ENCODE measurements at places on chromosomes 1 and 21.

- DNase-seq, result no peak
Measured at GRCh38 chr1:207203541-207203940, 99.5 kb downstream of the C4BPA start.

DNA sequence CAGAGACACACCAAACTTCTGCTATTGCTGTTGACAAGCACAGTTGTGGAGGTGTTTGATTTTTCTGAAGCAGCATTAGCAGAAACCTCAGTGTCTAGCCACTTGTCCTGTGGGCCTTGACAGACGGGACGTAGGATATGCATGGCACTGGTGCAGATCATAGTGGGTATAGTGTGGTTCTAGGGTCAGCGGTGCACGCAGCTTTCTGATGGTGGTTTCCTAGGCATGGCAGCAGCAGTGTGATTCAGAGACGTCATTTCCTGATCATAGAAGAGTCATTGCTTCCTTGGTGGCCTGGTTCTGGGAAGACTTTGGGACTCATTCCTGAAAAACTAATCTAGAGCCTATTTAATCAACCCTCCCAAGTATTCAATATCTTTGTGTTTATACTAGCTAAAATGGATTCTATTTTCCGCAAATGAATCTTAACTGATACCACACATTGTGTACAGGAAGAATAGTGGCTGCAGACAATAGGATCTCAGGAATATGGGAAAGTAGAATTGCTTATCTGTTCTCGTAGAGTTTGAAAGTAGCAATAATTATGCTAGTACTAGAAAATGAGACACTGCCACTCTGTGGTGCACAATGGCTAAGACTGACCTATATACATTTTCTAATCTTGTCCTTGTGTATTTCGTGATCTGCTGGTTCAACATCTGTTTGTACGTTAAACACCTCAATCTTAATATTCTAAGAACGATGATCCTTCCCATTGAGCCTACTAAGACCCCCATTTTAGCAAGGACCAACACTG, 2.8 kb upstream of the USP1 start:
- no peak for DNase-seq

- no peak for DNase-seq
Measured at GRCh38 chr1:198680174-198680875, 41.5 kb downstream of the PTPRC start.

- no peak for DNase-seq
Measured at GRCh38 chr1:212582808-212583615, 25.5 kb upstream of the ATF3 start.

GRCh38 chr21:26041431-26042180, 129.0 kb downstream of the APP start:
- DNase-seq, result no peak

DNA sequence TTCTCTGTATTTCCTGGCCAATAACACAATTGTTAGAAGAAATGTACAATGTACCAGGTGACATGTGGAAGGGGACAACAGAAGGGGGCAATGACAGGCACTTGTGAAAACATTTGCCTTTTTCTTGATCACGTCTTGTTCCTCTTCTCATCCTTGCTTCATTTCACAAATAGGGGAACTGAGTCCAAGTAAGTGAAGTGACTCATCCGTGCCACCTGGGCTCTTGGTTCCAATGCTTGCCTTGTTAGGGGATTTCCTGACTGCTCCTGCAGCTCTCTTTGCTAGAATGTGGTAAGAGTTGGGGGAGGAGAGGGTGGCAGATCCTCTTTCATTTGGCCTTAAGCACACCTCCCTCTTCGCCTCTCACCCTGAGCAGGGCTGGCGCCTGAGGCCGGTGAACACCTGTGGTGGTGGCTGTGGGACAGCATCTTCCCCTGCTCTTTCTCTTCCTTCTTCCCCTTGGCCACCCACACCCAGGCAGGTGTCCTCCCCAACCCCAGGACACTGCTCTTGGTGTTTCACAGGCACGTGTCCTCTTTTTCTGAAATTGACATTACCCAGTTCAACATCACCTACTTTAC, 2.2 kb upstream of the RHEX start:
- peak; percentile 19 for DNase-seq

GRCh38 chr21:35211782-35212181, 162.7 kb upstream of the RUNX1 start:
- no peak for DNase-seq

GRCh38 chr1:233278631-233279030, 16.9 kb downstream of the PCNX2 start:
- no peak for DNase-seq

DNA sequence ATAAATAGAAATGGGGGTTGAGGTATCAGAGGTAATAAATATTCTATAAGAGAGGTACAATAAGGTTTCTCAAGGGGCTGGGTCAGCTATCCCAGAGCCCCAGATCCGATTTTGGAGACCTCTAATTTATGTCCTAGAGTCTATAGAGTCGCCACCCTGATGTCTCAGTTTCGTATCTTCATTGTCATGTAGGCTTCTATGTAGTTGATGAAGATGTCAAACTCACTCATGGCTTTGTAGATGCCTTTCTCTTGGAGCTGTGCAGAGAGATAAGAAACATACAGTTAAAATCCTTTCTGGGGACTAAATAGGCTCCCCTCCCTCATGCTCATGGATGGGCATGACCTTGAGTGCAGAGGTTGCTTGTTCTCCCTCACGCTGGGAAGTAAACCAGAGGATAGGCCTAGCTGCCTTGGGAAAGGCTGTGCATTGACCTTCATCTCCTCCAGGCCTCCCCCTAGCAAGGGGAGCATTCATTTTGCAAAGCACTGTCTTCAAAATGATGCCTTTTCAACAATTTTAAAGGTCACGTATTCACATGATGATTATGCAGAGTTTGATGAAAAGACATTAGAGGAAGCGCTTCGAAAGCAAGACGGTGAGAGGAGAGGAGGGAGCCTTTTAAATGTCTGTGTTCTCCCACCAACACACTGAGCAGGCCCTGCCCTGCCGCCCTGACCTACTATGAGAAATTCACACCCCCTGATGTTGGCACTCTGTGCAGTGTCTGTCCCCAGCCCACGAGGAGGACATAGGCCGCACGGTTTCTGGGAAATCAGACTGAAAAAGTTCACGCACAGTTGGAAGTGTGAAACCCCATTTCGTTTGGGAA, 1.9 kb upstream of the IL19 start:
- no peak for DNase-seq

DNA sequence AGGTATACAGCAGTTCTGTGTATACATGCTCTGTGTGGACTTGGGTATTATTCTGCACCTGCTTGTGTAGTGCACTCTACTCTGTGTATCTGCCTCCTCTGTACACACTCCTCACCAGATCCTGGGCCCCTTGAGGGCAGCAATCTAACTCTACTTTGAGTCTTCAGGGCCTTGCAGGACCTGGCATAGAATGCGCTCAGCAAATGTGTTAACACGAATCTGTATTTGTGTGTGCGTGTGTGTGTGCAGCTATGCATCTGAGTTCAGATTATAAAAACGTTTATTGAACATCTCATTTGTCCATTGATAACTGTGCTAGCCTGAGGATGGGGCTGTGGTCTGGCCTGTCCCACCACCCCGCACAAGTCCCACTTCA, 3.9 kb upstream of the MEF2D start:
- no peak for DNase-seq

GRCh38 chr1:15966081-15966955, 9.6 kb downstream of the ZBTB17 start:
- no peak for DNase-seq

- no peak for DNase-seq
Measured at GRCh38 chr1:186474208-186474607, 13.3 kb upstream of the PDC start.

GRCh38 chr1:85283475-85284199, 7.2 kb upstream of the BCL10 start:
- DNase-seq, result no peak

DNA sequence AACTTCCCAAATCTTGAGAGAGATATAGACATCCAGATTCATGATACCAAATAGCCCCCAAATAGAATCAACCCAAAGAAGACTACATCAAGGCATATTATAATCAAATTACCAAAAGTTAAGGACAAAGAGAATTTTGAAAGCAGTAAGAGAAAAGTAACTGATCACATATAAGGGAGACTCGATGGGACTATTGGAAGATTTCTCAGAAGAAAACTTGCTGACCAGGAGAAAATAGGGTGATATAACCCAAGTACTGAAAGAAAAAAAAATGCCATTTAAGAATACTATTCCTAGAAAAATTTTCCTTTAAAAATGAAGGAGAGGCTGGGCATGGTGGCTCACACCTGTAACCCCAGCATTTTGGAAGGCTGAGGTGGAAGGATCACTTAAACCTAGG, 30.5 kb upstream of the WNT2B start:
- DNase-seq, result no peak

DNA sequence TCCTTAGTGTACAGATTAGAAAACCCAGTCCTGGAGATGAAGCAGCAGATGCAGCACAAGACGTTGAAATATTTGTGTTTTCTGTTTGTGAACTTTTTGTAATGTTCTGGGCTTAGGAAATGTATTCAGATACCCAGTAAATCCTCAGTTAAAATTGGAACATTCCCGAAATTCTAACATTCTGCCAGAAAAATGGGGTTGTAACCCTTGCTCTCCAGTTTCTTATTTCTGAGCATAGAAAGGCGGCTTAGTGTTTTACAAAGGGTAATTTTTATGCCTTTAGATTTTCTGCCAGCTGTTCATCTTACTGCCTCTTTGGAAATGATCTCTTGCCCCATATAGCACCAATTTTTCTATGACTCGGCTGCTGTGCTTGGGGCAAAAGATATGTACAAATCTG, 20.6 kb downstream of the DDI2 start:
- no peak for DNase-seq

DNA sequence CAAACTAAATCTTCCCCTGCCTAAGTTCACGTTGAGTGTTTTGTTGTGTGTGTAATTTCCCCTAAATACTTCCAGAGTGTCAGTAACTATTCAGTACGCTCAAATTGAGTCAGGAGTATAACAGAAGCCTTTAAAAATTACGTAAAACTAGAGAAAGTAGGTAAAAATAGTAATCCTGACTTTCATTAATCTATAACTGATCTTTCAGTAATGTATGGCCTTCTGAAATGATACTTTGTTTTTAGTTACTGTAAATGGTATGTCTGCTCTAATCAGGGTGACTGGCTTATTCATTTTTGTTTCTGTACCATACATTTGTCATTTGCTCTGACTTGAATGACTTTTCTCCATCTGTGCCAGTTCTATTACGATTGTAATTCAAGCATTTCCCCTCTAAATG, 29.4 kb downstream of the MIER1 start:
- no peak for DNase-seq
